ENCODE measurements at places on chromosomes 7 and 10.

GRCh38 chr7:28017372-28017771 lies 163.2 kb downstream of the JAZF1 start:
- DNase-seq = no peak

DNA sequence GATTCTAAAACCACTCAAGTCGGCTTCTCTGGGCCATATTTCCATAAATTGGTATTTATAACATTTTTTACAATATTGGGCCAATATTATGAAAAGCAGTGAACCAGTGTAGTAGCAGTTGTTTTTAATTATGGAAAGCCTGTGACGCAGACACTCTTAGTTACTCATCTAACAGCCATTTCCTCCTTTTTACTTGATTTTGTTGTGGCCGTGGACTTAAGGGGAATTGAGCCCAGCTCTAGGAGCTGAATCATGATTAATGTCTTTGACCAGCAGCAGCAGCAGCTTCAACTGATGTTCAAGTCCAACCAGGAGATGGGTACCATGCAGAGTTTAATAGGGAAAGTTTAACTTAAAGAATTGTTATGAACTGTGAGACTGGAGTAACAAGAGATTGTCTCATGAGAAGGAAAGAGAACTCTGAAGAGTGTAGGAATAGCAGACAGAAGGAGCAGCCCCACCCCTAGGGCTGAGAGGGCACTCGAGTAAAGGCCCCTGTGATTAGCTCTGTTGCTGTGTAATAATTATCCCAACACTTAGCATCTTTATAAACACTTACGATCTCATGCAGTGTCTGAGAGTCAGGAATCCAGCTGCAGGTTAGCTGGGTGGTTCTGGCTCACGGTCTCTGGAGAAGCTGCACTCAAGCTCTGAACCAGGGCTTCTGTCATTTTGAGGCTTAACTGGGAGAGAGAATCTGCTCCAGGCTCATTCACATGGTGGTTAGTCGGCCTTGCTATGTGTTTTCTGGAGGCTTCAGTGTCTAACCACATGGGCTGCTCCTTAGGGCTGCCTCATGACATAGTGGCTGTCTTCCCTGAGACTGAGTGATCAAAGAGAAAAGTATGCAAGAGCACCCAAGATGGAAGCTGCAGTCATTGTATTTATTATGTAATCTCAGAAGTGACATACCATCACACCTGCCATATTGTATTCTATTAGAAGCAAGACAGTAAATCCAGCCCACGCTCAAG lies 4.6 kb downstream of the LANCL2 start:
- no peak for DNase-seq

GRCh38 chr10:6589287-6590094 lies 9.4 kb upstream of the PRKCQ start:
- no peak for DNase-seq

DNA sequence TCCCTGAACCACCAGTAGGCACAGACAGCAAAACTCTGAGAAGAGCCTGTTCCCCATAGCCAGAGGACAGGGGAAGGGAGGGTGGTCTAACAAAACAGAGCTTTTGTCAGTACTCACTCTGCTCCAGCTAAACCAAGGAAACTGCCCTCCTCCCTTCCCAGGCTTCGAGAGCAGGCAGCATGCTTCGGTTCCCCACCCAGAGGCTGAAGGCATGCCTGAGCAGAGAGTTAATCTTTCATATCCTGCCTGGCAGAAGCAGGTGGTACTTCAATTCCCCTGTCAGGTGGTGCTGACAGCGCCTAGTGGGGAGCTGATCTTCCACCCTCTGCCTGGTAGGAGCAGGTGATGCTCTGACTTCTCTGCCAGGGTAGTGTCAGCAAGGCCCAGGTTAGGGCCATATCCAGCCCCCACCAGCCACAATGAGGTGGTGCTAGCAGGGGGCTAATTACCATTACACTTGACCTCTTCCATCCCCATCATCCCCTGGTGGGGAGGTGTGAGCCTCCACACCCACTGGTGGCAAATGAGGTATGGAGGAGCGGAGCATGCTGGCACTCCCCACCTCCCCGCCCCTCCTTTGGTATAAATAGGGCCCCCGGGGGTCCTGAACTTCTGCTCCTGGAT lies 35.1 kb downstream of the SDK1 start:
- DNase-seq = no peak

- no peak for DNase-seq
These were observed 41.5 kb upstream of the NUB1 start for GRCh38 chr7:151299940-151300645.

- no peak for DNase-seq
These were observed 39.2 kb downstream of the ELMO1 start for GRCh38 chr7:37409461-37409860.

GRCh38 chr7:100665168-100665726 lies 8.3 kb upstream of the GNB2 start:
- no peak for DNase-seq

GRCh38 chr7:85765698-85766298 lies 578.9 kb upstream of the SEMA3D start:
- no peak for DNase-seq

- no peak for DNase-seq
These were observed 89.0 kb upstream of the PIP4K2A start for GRCh38 chr10:22803261-22803885.

GRCh38 chr10:78905957-78906308 lies 162.8 kb upstream of the ZMIZ1 start:
- DNase-seq = no peak

DNA sequence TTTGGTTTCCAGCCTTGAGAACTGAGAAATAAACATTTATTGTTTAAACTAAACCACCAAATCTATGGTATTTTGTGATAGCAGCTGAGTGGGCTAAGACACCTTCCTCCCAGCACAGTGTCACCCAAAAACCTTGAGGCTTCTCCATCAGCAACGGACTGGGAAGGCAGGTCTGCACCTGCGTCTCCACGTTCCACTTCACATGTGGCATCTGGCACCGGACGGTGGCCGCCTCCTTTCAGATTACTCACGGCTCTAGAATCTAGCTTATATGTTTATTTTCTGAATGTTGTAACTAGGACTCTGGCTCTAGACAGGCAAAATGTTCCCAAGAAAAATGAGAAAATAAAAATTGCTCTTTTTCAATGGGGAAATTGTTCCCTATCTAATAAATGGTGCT lies 201.0 kb downstream of the ADARB2 start:
- DNase-seq = no peak

GRCh38 chr10:810351-810846 lies 120.9 kb upstream of the DIP2C start:
- no peak for DNase-seq

- no peak for DNase-seq
These were observed 679.4 kb upstream of the C7orf33 start for GRCh38 chr7:147911201-147911601.

DNA sequence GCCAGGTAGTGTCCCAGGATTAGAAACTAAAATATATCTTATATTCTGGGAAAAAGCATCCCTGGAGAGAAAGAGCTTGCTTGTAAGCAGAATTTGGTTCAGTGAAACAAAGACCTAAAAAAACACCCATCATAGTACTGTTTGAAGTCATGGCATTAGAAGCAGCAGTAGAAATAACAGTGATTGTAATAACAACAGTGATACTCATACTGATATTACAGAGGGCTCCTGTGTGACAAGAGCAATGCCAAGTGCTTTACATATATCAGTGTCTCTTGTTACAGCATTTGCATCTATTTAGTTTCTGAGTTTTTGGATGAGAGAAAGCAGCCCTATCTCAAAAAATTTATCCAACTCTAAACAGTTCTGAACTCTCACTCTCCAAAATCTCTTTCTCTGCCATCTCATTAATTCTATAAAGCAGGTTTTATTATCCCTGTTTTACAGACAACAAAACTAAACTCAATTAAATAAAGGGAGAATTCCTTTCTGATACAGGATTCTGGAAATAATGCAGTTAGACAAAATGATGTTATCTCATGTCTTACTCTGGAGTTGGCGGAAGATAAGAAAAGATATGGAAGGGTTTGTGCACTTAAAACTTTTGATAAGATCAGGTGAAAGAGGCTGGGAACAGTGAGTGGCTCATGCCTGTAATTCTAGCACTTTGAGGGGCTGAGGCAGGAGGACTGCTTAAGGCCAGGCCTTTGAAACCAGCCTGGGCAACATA lies 146.5 kb upstream of the AOAH start:
- DNase-seq = no peak

DNA sequence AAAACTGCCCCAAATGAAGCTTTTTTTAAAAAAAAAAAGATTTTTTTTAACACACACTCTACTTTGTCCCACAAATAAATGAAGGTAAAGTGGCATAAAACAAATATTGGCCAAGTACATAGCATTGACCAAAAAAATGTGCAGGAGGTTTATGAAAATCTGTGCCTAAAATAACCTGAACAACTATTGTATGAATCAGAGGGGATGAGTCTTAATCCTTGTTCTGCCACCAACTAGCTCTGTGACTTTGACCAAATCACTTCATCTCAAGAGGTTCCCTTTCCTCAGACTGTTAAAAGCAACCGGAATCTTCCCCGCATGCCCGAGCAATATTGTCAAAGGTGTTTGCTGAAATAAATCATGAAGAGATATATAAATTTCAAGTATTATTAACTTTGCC lies 150.4 kb upstream of the NEBL start:
- DNase-seq = no peak

- DNase-seq = no peak
These were observed 616.1 kb downstream of the LRMDA start for GRCh38 chr10:76047521-76047920.

DNA sequence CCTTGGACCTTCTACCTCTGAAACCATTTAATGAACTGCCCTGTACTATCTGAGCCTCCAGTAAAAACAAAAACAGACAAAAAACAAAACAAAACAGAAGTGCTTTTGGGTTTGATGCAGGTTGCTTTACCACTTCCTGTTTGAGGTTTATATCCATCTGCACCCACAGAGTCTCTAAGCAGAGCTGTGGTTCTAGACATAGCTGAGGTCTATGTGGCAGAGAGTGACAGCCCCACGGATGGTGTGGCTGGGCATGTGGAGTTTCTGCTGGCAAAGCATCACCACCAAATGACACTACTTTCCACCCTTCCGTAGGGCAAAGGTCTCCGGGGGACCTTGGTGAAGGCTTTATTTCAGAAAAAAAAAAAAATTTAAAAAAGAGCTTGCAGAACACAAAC lies 754.2 kb downstream of the GRID1 start:
- no peak for DNase-seq

- DNase-seq = no peak
These were observed 29.1 kb upstream of the NDST2 start for GRCh38 chr10:73840403-73841060.

GRCh38 chr10:79496896-79497295 lies 15.4 kb upstream of the EIF5AL1 start:
- DNase-seq = no peak

GRCh38 chr7:33705333-33705833 lies 200.0 kb upstream of the BMPER start:
- DNase-seq = no peak

DNA sequence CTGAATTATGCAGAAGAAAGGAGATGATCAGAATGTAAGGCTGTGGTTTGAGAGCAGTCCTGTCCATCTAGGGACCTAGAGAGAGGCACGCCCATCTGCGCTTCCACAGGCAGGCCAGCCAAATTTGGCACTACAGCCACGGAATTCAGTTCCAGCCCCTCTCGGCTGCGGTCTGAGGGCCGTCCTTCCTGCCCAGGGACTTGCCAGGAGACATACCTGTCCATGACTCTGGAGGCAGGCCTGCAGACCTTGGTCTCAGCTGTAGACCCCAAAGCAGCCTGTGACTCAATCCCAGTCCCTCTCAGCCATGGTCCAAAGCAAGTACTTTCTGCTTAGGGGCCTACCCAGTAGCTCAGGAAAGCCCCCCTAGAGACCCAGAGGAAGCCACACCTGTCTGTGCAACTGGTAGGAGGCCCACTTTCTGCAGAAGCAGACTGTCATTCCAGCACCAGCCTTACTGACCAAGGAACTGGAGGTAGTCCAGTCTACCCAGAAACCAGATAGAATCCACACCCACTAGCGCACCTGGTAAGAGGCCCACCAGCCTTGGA lies 720.9 kb downstream of the PARD3 start:
- no peak for DNase-seq

GRCh38 chr7:108066486-108066885 lies 63.5 kb upstream of the LAMB1 start:
- no peak for DNase-seq

- DNase-seq = no peak
These were observed 51.5 kb downstream of the ADAM12 start for GRCh38 chr10:126336801-126337200.

DNA sequence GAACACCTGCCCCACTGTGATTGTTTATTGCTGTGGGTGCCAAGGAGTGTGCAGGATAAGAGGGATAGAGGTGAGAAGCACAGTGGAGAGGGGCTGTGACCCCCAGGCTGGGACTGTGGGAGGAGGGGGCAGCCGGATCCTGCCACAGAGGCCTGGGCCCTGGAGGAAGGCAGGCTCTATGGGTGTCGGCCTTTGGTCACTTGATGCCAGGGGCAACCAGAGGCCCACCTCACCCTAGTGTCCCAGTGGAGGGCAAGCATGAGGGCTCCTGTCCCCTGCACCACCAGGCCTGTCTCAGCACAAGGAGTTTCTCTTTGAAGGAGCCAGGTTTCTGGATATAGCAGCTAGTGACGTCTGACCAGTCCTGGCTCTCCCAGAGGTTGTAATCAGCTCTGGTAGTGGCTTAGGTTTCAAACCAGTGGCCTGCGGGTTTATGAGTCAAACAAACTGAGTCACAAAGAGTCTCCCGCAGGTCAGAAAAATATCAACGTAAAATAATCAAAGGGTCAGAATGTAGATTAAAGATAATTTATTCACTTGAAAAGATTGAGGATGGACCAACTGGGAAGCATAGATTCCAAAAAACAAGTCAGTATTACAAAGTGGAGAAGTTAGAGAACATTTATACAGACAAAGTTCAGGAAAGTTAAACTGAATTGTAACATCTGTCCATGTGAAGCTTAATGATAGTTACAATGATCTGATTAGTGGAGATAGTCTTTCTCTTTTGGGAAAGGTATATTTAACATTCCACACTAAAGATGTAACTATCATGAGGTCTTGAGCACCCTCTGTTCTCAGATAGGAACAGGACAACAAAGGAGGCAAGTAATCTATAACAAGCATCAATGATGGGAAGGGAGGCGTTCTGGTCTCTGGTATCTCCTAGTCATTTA lies 37.2 kb upstream of the ZNF488 start:
- DNase-seq = no peak

DNA sequence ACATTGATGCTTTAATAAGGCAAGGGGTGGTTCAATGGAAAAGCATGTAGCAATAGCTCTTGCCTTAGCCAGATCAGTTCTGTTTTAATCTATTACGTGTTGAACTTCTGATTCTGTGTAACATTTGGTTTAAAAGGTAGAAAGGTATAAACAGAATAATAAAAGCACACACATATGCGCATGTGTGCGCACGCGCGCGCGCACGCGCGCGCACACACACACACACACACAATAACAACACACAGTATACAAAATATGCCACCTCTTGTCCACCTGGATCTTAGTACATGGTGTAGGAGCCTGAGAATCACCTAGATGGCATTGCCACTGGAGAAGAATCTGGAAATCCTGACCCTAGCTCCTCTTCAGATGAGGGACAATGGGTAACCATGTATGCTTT lies 49.6 kb upstream of the TEX47 start:
- no peak for DNase-seq

GRCh38 chr10:125177641-125178640 lies 17.6 kb upstream of the CTBP2 start:
- no peak for DNase-seq

- no peak for DNase-seq
These were observed 89.6 kb downstream of the CHRM2 start for GRCh38 chr7:136958016-136958415.

Measured in stimulated activated CD4-positive, alpha-beta T cell treated with anti-CD3 and anti-CD28 coated beads, TNF-alpha, amount 100 ng/mL, for 48 hours (primary cell).